Esophagus mucosa (tissue), 1 donor: ENCODE measurements at places on chromosomes 2 and 18.

DNA sequence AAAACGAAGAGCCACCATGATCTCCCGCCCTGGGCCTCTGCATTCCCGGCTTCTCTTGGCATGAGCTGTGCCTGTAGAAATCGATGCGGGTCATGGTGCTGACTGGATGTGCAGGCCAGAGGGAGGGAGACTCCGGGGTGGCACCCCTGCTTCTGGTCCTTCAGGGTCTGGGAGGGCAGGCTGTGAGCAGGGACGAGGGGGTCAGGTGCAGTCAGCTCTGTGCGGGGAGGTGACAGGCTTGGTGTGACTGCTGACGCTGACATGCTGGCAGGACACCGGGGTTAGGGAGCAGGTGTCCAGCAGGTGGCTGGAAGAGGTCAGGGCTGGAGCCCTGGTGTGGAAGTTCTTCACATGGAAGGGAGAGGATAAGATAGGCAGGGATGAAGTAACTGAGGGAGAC lies 48.7 kb upstream of the KCNF1 start:
- ATAC-seq, result no peak

DNA sequence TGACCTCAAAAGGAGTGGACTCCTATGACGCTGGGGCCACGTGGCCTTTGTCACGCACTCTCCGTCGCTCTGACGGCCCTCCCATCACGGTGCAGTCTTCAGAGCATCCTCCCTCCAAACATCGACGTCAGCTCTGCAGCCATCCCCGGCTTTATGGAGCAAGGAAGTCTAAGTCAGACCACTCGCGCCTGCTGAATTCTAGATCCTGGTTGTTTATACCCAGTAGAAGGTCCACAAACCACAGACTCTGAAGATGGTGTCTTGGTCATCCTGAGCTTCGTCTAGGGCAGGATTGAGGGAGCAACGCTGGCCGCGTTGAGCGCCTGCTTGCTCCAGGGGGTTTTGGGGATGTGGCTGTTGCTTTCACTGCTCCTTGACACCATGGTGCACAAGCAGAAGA lies 228.0 kb upstream of the SALL3 start:
- no peak for ATAC-seq

- ATAC-seq, result no peak
Measured at GRCh38 chr2:72138011-72138881, 9.4 kb downstream of the CYP26B1 start.

- ATAC-seq, result no peak
Measured at GRCh38 chr2:58876126-58876525, 635.0 kb upstream of the FANCL start.

DNA sequence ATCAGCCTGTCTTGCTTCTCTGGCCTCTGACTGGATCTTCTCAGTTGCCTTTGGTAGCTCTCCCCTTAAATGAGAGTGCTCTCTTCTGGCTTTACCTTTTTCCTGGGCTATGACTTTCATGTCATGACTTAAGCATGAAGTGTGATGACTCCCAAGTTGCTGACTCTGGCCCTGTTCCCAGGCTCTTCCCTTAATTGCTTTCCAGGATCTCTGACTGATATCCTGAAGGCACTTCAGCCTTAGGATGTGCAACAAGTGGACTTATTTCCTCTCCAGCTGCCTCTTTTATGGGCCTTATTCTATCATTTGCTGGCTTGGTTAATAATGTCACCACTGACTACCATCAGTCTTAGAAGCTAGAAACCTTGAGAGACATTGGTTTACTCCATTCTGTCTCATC lies 17.4 kb downstream of the SEMA4F start:
- ATAC-seq, result no peak

GRCh38 chr2:226916669-226917068 lies 80.8 kb downstream of the RHBDD1 start:
- no peak for ATAC-seq

GRCh38 chr18:44135741-44136140 lies 544.9 kb upstream of the SETBP1 start:
- no peak for ATAC-seq

GRCh38 chr18:49613141-49613640 lies 51.3 kb downstream of the LIPG start:
- no peak for ATAC-seq

DNA sequence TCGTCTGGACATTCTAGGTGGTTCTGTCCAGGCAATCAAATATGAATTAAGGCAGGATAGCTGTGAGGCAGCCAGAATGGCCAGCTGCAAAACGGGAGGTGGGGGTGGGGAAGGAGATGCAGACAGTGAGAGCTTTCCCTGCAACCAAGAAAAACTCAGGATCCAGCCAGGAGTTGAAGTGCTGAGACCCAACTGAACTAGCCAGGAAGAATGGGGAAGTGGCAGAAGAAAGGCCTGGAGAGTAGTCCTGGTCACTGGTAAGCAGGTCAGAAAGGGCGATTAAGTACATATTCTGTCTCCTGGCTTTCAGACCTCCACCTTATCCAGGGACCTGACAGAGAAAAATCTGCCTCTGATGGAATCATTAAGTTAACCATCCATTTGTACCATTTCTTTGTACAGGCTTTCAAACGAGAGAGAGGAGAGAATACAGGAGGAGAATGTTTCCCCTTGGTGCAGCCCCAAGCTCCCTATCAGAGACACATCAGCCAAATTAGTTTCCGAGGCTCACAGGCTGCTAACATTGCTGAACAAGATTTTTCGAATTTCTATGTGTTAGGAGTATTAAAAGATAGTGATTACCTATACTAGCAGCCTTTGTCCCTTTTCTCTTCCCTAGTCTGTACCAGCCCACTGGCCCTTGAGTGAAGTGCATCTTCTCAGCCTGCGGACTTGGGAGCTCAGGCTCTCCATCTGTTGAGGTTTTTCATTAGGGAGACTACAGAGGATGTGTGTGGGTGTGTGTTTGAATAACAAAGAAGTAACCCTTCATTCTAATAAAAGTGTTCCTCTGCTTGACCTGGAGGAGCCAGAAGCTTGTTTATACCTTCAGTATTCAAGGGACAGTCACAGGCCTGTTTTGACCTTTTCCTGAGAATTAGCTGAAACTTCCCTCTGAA lies 12.5 kb upstream of the HOXD1 start:
- ATAC-seq, result no peak

GRCh38 chr2:239606741-239607516 lies 206.1 kb upstream of the HDAC4 start:
- no peak for ATAC-seq

- ATAC-seq, result no peak
Measured at GRCh38 chr2:9392898-9393765, 30.2 kb downstream of the ITGB1BP1 start.

DNA sequence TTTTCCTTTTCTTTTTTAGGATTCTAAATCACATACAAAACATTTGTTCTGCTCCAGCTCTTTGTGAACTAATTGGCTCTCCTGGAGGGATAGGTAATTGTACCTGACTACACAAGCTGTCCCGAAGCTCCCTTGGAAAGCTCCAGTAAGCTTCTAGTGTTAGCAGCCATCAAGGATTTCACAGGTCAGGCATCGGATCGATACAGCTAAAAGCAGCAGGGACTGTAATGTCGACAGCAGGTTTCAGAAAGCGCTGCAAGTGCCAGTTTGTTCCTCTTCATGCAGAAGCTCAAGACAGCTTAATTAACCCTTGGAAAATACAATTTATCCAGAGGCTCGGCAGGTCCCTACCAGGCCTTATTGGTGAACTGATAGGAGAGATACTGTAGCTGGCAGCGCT lies 87.2 kb upstream of the VRK2 start:
- ATAC-seq, result no peak

- no peak for ATAC-seq
Measured at GRCh38 chr2:192042126-192042525, 152.6 kb downstream of the TMEFF2 start.

GRCh38 chr2:181130686-181131085 lies 150.3 kb downstream of the UBE2E3 start:
- no peak for ATAC-seq

DNA sequence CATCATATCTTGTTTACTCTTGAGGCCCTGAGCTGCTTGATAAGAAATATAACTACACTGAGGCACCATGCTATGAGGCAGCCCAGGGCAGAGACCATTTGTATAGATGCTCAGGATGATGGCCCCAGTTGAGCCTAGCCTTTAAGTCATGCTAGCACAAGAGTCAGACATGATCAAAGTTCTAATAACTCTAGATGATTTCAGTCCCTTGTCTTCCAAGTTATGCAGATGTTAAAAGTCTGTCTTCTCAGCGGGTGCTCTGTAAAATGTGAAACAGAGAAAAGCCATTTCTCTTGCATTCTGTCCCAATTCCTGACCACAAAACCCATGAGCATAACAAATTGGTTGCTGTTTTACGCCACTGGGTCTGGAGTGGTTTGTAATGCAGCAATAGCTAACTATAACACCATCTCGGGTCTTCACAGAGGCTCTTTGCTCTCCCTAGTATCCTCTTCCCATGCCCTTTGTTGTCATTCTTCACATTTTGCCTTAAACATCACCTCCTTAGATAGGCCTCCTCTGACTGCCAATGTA lies 49.6 kb downstream of the NXPH2 start:
- no peak for ATAC-seq

DNA sequence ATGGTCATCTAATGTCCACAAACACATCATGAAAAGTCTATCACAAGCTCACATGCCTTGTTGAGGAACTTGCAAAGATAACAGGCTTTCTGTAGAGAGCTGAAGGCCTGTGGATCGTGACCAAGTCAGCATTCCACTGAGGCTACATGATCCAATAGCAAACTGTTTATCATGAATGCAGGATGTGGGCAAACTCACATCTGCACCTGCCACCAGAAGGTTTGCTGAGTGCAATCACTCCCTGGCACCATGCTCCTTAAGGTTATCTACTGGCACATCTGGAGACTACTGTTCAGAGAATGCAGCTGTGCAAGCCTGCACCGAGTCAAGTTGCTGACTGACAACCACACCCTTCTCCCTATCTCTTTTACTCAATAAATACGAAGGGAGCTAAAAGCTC lies 67.3 kb upstream of the ACAA2 start:
- ATAC-seq, result no peak

DNA sequence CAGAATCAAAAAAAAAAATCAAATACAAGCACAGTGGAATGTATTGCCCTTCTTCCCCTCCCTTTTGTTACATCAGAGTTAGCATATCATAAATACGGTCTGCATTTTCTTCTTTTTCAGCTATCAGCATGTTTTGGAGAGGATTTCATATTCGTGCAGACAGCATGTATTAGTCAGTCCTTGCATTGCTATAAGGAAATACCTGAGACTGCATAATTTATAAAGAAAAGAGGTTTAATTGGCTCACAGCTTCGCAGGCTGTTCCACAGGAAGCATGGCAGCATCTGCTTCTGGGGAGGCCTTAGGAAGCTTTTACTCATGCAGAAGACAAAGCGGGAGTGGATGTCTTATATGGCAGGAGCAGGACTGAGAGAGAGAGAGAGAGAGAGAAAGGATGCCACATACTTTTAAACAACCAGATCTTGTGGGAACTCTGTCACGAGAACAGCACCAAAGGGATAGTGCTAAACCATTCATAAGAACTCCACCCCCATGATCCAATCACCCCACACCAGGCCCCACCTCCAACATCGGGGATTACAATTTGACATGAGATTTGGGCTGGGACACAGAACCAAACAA lies 8.9 kb downstream of the IL1B start:
- no peak for ATAC-seq

DNA sequence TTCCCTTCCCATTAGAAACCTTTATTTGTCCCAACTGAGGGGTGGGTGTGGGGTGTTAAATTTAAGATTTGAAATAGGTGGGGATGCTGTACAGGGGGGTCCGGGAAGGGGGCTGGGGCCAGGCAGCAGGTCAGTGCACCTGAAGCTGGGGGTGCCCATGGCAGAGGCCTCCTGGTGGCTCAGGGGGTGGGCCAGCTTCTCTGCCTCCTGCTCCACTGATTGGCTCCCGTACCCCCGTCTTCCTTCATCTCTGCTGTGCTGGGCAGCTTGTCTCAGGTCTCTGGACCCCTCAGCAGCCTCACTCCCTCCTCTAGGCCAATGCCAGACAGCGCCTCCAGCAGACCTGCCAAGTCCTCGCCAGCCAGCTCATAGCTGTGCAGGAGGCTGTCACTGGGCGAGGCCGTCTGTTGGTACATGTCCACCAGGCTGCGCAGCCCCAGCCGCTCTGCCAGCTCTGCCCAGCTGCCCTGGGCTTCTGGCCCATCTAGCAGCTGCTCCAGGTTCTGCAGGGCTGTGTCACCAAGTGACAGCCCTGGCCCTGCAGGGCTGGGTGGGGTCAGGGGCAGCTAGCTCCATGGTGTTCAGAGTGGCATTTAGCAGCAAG lies 2.0 kb upstream of the ANKRD62 start:
- ATAC-seq, result peak; percentile 67

DNA sequence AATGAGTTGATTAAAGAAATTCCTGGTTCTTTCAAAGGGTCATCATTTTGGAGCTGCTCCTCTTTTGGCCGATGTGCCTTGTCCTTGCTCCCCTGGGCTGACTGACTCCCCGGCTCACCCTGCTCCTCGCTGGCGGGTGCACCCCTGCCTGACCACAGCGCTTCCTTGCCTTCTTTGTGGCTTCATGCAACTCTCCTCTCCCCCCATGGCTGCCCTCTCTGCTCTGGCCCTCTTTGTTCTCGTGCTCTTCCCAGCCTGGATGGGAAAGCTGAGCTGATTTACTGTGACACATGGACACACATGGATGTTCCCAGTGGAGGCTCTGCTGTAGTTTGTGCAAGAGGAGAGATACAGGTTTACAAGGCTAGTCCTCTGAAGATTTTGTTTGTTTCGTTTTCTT lies 234.6 kb downstream of the HAUS1 start:
- ATAC-seq, result no peak

GRCh38 chr2:54191361-54192135 lies 64.5 kb downstream of the TSPYL6 start:
- no peak for ATAC-seq

- ATAC-seq, result peak; percentile 21
Measured at GRCh38 chr2:149160701-149161217, 122.3 kb downstream of the LYPD6B start.

DNA sequence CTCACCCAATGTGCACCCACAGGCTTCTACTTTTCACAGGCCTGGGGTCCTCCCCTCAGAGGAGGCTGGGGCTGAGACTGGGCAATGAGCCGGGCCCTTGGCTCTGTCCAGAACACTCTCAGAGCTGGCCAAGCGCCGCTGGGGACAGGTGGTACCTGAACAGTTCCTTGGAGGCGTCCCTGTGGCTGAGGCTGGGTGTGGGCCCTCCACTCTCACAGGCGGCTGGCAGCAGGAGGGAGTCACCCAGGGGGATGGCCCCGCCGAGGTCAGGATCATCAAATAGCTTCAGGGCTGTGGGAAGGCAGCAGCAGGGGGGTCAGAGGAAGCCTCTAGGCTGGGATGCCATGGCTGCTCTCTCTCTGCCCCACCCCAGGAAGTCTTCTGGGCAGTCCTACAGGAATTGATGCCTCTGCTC lies 27.1 kb downstream of the HS1BP3 start:
- ATAC-seq, result no peak

GRCh38 chr18:50199921-50200320 lies 5.0 kb upstream of the MYO5B start:
- no peak for ATAC-seq

DNA sequence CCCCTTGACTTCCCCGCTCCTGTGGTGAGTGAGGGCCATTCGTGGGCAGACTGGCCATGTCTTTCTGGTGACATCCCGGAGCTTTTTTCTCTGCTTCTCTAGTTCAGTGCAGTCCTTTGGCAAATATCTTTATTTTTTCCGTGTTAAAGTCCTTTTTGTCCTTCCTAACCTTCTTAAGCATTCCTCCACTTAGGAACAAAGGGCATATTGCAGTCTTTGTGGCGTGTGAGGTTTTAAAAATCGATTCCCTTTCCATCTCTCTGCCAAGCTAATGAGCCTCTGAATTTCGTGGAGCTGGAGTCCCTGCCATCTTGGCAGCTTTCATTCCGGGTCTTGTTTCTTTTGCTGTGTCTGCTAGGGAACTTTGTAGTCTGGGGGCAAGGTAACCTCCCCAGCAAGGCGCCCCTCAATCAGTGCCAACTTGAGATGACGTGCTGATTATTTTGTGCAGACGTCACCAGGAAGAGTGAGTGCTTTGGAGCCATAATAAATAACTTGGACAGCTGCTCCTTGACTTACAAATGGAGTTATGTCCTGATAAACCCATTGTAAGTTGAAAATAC lies 5.1 kb downstream of the CNNM3 start:
- ATAC-seq, result no peak
